ENCODE measurements at places on chromosomes 5 and 9.
A peak's percentile ranks its signal among the peaks of the same experiment; 100 is the strongest.

GRCh38 chr9:4796988-4797853 is 4.5 kb downstream of the RCL1 start:
- DNase-seq = peak; percentile 52

- DNase-seq = no peak
Measured at GRCh38 chr9:36142510-36143244, 6.1 kb downstream of the GLIPR2 start.

GRCh38 chr5:84437673-84438315 is 53.1 kb upstream of the EDIL3 start:
- peak; percentile 44 for DNase-seq

GRCh38 chr5:93578813-93579691 is 2.0 kb downstream of the NR2F1-AS1 start:
- DNase-seq = no peak

GRCh38 chr9:114407889-114408288 is 20.1 kb upstream of the AKNA start:
- no peak for DNase-seq

GRCh38 chr5:115847290-115847689 is 5.6 kb downstream of the AP3S1 start:
- no peak for DNase-seq

DNA sequence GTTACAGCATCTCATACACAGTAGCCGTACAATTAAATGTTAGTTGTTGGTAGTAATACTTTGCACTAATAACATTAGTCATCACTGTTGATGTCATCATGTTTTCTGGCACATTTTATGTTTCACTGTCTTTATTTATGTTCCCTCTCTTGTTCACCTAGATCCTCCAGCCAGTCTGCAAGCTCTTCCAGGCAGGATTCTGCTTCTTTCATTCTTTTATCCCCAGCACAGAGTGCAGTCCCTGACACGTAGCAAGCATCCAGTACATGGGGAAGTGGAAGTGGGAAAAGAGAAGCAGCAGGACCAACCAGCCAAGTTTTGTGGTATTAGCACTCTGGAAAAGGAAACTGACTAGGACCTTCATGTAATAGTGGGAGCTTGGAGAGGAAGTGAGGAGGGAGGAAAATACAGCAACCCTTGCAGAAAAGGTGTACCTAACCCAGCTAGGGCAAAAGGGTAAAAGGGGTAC is 89.7 kb upstream of the SLC44A1 start:
- DNase-seq = no peak

- no peak for DNase-seq
Measured at GRCh38 chr5:91079037-91079436, 304.1 kb downstream of the ARRDC3 start.

- peak; percentile 76 for DNase-seq
Measured at GRCh38 chr5:135565725-135566421, 12.9 kb downstream of the CXCL14 start.

DNA sequence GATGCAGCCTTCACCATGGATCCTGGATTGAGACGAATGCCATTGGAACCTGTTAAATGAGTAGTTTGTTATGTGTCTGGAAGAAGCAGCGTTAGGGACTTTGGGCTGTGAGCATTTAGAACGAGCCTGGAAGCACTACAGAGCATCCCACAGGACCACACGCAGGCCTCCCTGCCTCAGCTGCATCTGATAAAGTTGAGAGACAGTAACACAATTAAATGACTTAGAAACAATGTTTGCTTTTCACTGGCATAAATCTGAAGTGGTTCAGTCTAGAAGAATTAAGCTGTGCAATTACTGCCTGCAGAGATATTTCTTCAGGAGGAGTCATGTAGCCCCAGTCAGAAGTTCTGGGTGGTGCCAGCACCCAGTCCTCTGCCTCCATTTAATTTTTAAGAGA is 9.8 kb upstream of the TLX3 start:
- no peak for DNase-seq

- no peak for DNase-seq
Measured at GRCh38 chr9:92295827-92296258, 2.3 kb upstream of the IARS1 start.

DNA sequence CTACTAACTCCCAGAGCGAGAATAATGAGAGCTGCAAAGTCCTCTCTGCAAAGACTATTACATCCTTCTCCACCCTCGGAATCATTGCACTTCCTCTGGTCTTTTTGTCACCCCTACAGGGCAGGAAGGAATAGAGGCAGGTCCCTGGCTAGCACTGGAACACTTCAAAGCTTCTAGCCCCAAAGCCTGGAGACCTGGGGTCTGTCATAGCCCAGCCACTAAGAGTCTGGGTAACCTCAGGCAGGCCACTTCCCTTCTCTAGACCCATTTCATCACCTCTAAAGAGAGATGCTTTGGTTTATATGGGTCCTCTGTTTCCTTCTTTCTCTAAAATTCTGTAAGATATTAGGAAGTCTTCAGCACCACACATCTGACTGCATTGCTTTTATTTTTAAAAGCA is 6.7 kb downstream of the ADRB2 start:
- DNase-seq = no peak

- no peak for DNase-seq
Measured at GRCh38 chr5:390623-391491, 52.1 kb upstream of the EXOC3 start.

DNA sequence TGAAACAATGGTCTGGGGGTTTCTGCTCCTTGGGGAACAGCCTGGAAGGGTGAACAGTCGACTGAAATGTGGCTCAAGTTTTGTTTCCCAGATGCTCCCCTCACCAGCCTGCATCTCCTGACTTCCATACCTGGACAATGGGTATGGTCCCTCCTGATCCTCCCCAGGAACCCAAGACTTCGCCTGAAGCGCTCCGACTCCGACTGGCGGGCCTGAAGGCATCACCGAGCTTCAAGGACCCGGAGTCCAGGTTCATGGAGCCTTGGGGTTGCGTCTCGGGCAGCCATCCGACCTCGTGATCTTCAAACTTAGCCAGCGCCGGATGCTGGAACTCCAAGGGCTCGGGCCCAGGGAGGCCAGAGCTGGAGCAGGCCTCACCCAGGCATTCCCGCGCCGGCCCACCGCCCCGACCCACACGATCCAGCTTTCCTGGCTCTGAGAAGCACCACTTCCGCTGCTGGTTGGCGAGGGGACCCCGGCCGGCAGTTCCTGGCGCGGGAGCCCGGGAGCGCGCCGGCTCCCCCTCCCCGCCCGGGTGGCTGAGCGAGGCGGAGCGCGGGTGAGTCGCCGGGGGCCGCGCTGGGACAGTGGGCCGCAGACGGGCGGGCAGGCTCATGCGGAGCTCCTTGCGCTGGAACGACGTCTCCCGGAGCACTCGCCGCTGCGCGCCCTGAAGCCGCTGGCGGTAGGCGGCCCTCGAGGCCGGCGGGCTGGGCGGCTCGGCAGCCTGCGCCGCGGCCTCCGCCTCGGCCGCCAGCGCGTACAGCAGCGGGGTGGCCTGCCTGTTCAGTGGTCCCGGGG is 5.2 kb downstream of the SHROOM1 start:
- DNase-seq = no peak

DNA sequence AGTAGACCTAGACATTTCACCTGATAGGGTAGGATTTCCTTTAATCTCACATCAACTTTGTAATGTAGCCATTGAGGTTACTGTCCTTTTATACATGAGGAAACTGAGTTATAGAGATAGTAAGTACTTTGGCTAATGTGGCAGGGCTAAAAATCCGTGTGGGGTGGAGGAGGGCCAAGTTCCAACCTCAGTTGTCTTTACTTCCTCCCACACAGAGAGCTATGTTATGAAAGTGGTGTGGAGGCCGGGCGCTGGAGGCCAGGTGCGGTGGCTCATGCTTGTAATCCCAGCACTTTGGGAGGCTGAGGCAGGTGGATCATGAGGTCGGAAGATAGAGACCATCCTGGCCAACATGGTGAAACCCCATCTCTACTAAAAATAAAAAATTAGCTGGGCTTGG is 173.3 kb downstream of the PALM2AKAP2 start:
- DNase-seq = no peak

GRCh38 chr5:103333376-103333775 is 74.8 kb downstream of the MACIR start:
- no peak for DNase-seq

DNA sequence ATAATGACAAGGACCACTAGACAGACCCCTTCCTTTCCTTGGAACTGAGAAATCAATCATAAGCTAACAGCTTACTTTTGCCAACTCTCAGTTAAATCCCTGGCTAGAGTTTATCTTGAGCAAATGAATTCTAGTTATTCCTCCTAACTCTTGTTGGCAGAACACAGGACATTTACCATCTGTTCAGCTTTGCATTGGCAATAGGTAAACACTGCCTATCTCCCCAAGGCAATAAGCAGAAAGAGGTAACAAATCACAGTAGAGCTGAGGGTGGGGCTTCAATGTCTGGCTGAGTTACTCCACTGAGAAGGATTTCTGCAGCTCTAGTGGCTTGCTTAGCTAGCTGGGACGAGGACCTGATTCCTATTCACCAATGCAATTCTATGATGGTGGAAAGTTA is 503.3 kb upstream of the GRIA1 start:
- DNase-seq = no peak

DNA sequence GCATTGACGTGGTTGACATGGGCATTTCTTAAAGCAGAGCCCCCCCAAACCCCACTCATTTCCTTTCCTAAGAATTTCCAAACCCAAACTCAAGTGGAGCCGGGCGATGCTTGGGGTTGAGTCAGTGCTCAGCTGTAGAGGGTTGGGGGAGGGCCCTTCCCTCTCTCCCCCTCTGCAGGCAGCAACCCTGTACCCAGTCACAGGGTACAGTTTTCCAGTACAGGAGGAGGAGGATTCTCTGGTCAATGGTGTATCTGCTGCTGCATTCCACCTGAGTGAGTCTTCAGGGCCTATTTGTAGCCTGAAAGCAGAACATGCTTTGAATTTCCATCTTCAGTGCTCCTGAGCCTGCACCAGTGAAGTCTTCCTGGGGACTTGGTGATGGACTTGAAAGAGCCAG is 55.8 kb downstream of the ENTREP1 start:
- peak; percentile 25 for DNase-seq

DNA sequence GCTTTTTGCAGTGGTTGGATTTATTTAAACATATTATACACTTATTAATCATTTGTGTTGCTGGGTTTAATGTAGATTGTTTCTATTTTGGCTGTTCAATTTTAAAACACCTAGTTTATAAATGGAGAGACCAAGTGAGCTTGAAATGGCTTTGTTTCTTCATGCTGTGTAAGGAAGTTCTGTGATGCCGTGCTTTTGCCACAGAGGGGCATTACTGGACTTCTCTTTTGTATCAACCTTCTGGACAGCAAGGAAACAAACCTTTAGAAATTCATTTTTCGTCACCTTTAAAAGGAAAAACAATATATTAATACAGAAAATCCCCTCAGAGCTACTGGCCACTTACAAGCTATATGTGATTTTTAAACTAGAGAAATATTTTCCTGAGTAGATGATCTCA is 81.9 kb downstream of the DMRTA1 start:
- peak; percentile 4 for DNase-seq

DNA sequence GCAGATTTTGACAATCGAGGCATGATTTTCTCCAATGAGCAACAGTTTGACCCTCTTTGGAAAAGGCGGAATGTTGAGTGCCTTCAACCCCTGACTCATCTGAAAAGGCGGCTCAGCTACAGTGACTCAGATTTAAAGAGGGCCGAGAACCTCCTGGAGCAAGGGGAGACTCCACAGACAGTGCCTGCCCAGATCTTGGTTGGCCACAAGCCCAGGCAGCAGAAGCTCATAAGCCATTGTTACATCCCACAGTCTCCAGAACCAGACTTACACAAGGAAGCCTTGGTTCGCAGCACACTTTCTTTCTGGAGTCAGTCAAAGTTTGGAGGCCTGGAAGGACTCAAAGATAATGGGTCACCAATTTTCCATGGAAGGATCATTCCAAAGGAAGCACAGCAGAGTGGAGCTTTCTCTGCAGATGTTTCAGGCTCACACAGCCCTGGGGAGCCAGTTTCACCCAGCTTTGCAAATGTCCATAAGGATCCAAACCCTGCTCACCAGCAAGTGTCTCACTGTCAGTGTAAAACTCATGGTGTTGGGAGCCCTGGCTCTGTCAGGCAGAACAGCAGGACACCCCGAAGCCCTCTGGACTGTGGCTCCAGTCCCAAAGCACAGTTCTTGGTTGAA is 13.6 kb downstream of the PTPDC1 start:
- DNase-seq = peak; percentile 92

- no peak for DNase-seq
Measured at GRCh38 chr9:13189362-13189761, 90.1 kb downstream of the MPDZ start.

DNA sequence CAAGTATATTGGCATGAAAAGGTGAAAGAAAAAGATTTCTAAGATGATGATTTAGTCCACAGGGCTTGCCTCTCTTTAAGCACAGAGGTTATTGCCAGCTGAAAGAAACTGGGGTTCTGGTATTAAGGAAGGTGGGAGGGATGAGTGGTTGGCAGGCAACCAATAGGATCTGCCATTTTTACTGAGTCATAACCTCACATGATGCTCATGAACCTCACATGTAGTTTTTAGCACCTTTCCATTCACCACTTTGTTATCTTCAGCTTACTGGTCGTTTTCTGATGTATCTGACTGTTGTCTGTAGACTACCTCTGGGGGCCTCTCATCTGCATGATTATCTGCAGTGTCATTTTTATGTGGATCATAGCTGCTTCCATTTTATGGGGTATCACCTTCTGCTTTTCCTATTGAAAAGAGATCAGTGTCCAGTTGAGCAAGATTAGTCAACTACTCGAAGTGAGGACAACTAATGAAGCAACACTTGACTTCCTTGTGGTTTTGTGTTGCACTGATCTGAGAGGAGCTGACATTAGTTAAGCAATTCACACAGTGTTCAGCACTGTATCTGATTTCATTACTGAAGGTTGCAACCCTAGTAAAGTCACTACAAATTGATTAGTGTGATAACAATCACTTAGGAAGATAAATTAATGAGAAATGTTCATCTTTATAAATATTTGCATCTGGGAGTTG is 186.3 kb downstream of the SGCD start:
- no peak for DNase-seq

DNA sequence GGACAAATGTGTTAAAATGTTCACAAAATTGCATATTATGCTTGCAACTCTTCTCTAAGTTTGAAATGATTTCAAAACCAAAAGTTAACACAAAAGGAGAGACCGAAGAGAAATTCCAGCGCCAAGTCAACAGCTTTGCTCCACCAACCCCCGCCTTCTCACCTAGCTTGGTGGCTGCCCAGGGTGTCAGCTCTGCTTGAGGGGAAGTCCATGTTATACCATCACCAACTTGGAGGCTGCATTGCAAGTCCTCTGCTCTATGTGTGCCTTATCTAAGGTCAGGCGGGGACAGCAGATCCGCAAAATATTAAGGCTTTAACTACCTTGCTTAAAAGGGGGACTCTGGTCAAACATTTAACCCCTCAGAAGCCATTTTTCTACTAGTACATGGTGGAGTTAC is 14.6 kb downstream of the CCNJL start:
- no peak for DNase-seq

DNA sequence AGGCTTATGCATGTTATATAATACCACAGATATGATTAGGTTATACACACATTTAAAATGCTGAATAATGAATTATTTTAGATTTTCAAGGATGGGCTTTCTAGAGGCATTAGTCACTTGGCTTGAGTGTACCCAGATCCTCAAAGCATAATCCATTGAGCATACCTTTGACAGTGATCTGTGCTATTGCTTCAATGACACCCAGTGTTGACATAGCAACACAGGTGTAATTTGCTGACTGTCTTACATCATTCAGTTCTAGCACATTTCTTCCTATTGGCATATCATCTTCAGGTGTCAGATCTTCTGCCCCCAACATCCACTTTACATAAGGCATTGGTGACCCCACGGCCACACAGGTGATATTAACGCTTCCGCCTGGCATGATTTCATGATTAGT is 721.5 kb upstream of the DMAC1 start:
- no peak for DNase-seq

- DNase-seq = no peak
Measured at GRCh38 chr9:126852086-126852688, 8.3 kb upstream of the ZBTB34 start.

Measured in AG08395 (cell line).